NCI-H187 (cell line): ENCODE measurements at places on chromosomes 12 and 14.

DNA sequence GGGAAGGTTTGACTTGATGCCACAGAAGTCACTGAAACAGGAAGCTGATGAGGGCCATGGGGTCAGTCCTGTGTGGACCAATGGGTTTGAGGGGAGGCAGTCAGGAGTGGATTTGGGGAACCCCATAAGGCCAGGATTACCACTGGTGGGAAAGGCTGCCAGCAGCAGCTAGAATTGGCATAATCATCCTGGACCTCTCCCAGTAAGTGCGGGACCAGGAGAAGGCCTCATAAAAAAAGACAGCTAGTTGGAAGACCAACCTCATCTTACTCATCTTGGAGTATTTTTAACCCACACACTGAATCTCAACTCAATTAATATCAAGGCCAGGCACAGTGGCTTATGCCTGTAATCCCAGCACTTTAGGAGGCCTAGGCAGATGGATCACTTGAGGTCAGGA, 22.7 kb downstream of the TBX3 start:
- DNase-seq = no peak

GRCh38 chr12:132806857-132807256, 21.8 kb downstream of the GOLGA3 start:
- no peak for DNase-seq

- DNase-seq = no peak
Observed at GRCh38 chr12:111494676-111495075, 89.0 kb downstream of the SH2B3 start.

DNA sequence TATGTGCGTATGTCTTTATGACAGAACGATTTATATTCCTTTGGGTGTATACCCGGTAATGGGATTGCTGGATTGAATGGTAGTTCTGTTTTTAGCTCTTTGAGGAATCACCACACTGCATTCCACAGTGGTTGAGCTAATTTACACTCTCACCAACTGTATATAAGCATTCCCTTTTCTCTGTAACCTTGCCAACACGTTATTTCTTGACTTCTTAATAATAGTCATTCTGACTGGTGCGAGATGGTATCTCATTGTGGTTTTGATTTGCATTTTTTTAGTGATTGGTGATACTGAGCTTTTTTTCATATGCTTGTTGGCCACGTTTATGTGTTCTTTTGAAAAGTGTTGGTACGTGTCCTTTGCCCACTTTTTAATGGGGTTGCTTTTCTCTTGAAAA, 49.7 kb downstream of the FRS2 start:
- no peak for DNase-seq

DNA sequence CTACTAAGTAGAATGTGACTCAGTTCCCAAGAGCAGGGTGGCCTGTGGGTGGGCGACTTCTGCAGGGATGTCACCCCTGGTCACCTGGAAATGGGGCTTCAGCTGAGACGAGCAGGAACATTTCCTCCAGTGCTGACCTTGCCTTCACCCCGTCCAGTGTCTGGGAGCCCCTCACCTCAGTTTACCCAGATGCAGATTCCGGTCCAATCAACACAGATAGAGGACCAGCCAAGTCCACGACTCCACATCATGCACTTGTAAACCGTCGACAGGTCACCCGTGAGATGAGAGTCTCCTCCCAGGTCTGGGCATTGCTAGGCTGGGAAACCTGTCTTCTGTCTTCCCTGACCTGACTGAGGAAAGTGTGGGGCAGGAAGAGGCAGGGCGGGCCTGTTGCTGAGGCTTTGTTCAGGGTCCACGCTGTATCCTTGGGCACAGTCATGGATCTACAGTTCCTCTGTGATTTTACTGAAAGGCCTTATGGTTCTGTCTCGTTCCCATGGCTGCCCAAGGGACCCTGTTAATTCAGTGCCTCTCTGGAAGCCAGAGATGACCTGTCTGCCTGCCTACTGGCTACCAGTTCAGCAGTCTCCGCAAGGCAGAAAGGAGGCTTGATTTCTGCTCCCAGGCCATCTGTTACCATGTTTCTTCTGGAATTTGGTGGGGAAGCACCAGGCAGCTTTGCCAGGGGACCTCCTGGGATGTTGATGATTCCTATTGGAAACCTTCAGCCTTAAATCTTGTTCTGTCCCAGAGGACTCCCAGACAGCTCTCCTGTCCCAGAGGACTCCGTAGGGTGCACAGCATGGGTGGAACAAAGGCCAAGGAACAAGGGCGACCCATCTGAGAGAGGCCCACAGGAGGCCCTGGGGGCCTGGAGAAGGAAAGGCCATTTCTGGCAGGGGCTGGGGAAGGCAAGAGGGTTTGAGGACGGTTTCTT, 288.5 kb upstream of the RTL1 start:
- no peak for DNase-seq

GRCh38 chr14:96407935-96408570, 16.1 kb downstream of the AK7 start:
- DNase-seq = no peak

DNA sequence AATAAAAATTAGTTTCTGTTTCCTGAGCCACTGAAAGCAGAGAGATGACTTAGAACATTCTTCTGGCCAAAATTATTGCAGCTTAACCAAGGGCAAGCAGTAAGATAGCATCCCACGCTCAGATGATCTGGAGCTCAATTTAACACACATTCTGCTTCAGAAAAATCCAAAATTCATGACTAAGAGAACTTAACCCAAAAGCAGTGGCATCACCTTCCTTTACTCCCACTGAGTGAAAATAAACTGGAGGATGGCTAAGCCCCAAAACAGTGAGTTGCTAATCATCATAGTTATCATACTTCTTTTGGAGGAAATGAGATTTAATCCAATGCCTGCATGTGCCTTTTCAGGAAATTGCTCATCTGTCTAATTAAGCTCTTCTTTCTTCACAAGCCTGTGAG, 195.4 kb downstream of the DUSP6 start:
- DNase-seq = no peak

DNA sequence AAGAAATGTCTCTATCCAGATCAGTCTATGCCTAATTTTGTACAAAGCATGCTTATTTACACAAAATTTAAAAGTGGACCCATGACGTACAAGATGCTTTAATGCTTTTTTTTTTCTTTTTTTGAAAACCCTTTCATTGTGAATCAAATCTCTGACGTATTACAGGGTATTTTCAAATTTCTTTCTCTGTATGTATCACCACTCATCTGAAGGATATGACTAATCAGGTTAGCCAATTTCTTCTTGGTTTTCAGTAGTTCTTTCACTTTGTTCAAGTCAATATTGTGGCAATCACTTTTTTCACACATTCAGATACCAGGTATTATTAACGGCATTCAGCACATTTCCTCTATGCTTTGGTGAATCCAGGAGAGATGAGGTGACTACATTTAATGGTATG, 685.3 kb downstream of the TRHDE start:
- no peak for DNase-seq

DNA sequence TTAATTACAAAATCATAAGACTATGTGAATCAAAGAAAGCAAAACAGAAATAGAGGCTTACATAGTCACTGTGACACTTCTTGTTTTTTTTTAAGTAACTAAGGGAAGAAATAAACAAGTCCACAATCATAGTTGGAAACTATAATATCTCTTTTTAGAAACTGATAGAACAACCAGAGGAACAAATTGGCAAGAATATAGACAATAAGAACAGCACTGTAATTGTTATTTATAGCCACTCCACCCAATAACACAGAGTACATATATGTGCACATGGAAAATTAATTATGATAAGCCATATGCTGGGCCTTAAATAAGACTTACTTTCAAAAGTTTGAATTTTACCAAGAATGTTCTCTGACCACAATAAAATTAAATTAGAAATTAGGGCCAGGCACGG, 101.1 kb downstream of the PLEKHG7 start:
- DNase-seq = no peak

- peak; percentile 97 for DNase-seq
Observed at GRCh38 chr12:120725659-120726509, at the start of gene ACADS. ACADS (plus strand) TSS chr12:120725826; CDS start chr12:120725886, 60 bp downstream.

DNA sequence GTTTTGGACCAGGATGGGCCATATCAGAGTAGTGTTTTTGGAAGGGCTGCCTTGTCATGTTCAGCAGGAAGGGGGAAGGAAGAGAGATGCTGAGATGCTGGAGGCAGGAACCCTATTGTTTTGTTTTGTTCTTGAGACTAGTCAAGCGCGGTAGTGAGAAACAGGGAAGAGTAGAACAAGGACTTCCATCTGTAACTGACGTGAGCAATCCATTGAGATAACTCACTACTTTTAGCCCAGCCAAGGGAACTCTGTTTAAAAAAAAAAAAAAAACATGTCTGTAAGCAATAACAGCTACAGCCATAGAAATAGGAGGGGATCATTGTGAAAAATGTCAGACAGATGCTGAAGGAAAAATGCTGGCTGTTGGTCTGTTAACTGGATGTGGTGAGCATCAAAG, 34.0 kb downstream of the CD9 start:
- no peak for DNase-seq

GRCh38 chr14:54589843-54590242, 22.9 kb downstream of the SAMD4A start:
- DNase-seq = no peak

GRCh38 chr12:92118826-92119536, 26.7 kb downstream of the BTG1 start:
- DNase-seq = no peak

GRCh38 chr12:9039397-9039977, 50.1 kb downstream of the KLRG1 start:
- no peak for DNase-seq

DNA sequence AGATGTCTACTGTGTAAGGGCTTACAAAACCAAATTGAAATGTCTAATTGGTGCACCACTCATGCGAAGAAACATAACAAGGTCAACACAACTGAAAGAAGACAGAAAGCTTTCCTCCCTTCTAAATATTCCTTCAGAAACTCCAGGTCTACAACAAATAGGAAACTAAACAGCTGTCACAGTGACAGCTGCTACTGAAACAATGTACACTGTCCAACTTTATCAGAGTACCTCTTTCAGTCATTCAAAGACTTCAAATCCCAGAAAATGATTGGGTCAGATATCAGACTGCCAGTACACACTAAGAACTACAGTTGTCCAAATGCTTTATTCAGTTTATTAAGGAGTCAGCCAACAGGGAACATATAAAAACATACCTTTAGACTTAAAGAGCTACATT, 35.2 kb downstream of the CEP128 start:
- no peak for DNase-seq

DNA sequence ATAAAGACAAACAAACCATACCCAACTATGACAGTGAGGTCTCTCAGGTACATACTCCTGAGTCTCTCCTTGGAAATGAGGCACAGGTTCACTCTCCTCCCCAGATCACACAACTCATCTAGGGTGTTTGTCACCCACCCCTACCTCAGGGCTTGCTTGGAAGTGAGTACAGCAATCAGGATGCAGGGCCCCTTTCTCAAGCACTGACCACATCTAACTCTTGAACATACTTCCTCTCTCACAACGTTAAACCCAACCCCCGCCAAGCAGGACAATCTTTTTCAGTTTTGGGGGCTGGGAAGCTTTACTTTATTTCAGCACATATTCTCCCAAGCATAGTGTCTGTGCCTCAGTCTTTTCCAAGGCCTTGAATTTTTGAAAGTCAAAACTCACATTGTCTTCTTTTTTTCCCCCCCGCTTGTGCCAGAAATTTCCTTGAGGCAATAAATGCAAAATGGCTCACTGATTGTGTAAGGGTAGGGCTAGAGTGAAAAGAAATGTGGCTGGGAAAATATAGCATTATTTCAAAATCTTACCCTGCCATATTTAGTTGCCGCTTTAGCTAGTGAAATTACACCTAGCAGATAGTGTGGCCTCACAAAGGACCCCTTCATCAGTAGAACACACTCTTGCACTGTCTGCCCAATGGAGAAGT, 2.4 kb upstream of the GPR65 start:
- DNase-seq = no peak

DNA sequence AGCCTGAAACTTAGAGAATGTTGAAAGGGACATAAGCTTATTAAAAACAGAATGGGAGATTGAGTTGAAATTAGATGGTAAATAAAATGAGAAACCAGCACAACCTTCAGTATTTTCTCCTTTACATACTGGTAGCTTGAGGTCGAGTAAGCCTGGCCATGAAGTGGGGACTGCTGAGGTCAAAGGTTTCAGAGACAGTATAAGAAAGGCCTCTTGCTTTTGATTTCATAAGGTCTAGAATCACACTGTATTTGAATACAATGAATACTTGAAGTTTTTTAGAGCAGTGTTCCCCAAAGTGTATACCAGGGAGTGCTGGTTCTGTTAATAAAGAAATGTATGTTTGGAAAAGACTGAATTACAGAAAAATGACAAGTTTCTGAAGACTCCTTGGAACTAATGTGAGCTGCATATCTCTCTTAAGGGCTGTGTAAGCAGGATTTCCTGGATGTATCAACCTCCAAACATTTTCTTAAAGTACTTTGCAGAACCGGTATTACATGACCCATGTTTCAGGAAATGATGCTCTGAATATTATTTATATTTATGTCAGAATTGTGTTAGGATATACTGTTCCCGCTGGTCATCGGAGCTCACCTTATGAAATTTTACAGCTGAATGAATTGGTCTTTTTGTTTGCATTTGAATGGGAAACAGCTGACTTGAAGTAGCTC, 85.0 kb downstream of the AKAP6 start:
- DNase-seq = no peak

DNA sequence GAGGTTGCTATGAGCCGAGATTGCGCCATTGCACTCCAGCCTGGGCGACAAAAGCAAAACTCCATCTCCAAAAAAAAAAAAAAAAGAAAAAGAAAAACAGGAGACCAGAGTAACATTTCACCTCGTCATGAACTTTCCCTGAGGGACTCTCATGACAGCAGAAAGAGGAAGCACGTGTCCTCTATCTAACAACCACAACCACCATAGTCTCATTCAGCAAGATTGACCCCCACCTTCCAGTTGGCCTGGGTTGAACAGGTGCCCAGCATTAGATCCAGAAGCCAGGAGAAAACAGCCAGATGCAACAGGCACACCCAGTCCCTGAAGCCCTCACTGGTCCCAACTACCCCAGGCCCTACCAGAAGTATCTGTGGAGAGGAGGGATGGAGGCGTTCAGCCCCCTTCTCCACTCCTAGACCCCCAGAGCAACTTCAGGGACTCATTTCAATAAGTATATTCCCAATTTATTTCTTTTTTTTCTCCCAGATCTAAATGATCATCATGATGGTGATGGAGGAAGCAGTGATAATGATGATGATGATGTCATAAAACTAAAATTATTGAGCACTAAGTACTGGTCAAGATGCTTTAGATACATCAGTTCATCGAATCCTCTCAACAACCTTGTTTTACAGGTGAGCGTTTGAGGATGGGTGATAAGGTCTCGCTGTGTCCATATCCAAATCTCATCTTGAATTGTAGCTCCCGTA, 235.0 kb downstream of the EFCAB11 start:
- DNase-seq = no peak
